ENCODE measurements at places on chromosomes 6 and 20.

GRCh38 chr20:60354024-60354580 lies 395.9 kb downstream of the CDH26 start:
- no peak for DNase-seq

- peak; percentile 31 for DNase-seq
Observed at GRCh38 chr6:152636021-152636608, 1.0 kb downstream of the SYNE1 start.

DNA sequence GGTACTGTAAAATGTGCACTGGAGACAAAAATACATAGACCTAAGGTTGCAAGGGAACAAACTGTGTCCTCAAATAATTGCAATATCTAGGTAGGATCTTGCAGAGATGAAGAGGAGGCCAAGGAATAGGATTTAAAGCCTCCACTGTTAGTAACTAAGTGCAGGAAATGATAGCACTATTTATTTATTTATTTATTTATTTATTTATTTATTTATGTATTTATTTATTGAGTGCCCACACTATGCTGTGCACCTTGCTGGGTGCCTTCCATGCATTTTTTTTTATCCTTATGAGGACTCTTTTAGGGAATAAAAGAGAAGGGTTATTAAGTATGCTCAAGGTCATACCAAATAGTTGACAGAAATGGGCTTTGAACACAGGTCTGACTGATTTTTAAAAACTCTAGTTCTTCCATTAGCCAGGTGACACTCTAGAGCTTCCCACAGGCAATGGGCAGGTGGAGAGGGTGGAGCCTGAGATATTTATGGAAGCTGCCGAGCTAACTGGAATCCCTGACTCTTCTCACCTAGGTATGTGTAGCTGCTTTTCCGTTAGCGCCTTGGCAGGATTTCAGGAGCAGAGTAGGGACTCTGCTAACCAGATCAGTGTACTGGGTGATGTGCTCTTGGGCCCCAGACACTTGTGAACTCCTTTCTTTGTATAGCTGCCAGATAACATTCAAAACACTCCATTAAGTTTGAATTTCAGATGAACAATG lies 12.8 kb upstream of the NUP153 start:
- no peak for DNase-seq

- DNase-seq: no peak
Observed at GRCh38 chr20:11375335-11375734, 542.4 kb upstream of the BTBD3 start.

Measured in COR-L47 (cell line).